Gastroesophageal sphincter (tissue), 4 donors: ENCODE measurements at places on chromosomes 13 and 19. TPM values are rescaled to one million over a fixed set of nuclear protein-coding genes. Genes with fewer than 3 reads are reported as not detected.

Gene SLC15A1
- total RNA-seq: not detected

Gene DNAAF3
- total RNA-seq: not detected

Gene COX7A1
- total RNA-seq: 50.4 TPM

- ATAC-seq: no peak
These were observed 656 bp upstream of the C3 start for GRCh38 chr19:6721138-6721474.

DNA sequence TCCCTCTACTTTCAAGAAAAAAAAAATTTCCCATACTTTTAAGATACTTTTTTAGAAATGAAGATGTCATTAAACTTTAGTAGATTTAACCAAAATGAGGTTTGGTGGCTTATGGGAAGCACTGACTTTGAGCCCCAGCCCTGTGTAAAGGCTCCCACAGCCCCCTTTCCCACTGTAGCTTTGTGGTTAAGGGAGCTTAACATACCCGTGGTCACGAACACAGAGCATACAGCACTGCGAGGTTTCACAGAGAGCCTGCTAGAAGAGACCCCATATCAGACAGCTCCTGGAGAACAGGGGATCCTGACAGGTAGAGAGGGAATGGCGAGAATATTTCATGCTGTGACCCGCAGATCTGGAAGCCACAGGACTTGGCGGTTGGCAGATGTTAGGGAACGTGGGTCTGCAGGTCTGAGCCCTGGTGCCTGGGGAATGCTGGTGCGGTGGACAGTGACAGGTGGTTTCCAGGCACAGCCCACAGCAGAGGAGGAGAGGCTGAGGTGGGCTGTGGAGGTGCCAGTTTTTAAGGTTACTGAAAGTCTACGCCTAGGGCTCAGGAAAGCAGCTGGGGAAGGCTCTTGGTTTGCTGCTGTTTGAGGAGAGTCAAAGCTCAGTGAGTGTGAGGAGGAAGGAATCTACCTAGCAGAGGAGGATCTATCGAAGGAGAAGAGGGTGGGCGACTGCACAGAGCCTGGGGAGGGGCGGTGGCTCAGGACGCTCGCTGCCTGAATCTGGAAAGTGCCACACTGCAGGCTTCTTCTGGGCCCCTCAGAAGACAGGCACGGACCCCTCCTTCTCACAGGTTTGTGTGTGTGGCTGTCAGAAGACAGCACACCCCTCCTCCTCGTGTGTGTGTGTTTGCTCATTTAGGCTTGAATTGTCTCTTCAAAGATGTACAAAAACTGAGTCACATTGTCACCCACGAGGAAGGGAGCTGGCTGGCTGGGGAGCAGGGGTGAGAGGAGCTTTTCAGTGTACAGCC lies 49.9 kb downstream of the SLC7A9 start:
- no peak for ATAC-seq

GRCh38 chr19:14091081-14091812 lies 696 bp upstream of the SAMD1 start:
- peak; percentile 90 for ATAC-seq

DNA sequence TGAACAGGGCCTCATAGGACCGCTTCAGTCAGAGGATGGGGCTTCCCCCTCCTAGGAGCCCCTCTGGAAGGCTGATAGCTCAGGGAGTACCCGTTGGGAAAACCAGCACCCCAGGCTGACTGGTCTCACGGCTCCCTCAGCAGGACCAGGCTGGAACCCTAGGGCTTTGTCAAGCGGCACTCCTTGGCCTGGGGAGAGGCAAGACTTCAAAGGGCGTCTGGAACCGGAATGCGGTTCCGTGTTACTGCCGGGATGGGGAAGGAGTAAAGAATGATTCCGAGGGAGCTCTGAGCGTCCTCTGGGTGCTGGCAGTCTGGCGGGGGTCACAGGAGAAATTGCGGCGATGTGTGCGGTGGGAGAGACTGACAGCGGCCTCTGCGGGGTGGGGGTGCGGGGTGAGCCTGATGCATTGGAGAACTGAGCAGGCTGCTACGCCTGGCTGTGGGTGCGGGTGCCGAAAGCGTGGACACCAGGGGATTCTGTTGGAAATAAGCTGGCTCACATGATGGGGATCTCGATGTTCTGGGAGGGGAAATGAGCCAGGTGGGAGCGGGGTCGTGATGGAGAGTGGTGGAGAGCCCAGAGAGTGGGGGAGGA lies 1.9 kb downstream of the COX6B2 start:
- ATAC-seq: no peak

- ATAC-seq: no peak
These were observed 396.9 kb downstream of the MYO16 start for GRCh38 chr13:109026266-109026665.

- no peak for ATAC-seq
These were observed 216.3 kb downstream of the SLITRK6 start for GRCh38 chr13:85582890-85583289.

- no peak for ATAC-seq
These were observed 6.0 kb upstream of the ZNF765 start for GRCh38 chr19:53388904-53389303.

DNA sequence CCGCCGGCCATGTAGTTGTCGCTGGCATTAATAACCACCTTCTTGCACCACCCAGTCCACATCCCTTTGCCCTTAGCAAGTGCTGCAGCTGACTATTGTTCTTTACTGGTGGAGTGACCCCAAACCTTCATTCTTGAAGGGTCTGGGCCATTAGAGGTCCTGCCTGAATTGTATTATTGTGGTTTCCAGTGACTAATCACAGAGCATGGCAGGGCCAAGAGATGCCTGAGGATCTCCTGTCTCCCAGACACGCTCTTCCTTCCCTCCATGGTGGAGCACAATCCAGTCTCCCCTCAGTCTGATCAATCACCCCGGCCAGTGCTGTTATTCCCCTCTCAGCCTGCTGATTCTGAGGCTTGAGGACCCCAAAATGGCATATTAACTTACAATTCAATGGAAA lies 39.0 kb downstream of the C1QTNF9 start:
- ATAC-seq: no peak

DNA sequence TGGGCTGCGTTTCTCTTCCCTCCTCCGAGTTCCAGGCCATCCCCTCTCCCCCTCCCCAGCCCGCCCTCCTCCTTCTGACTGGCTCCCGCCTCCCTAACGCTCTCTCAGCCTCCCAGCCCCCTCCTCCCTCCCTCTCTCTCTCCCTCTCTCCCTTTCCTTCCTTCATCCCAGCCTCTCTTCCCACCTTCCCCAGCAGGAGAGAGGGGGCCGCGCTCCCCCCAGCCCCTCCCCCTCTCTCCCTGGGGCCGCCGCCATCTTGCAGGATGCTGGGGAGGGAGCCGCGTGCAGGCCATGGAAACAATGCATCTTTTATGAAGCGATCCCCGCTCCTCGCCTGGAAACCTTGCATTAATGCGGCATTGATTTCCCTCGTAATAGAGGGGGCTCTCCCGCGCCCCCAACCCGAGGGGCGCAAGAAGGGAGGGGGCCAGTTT lies 42.6 kb upstream of the ADGRL1 start:
- peak; percentile 63 for ATAC-seq

GRCh38 chr19:7959211-7959610 lies 15.7 kb upstream of the TIMM44 start:
- ATAC-seq: no peak

DNA sequence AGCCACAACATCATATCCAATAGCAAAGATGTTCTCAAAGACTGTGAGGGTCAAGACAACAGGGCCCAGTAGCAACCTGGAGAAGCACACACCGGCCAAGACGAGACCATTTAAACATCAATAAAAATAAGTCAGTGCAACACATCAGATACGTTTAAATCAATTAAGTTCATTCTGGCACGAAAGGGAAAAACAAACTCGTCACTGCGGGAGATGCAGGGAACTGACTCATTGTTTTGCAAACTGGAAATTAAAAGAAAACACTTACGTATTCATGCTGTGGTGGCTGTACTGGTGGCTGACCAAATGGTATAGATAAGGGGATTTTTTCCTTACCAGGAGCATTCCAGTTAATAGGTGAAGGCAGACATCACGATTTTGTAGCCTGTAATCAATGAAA lies 26.3 kb upstream of the SLC15A1 start:
- ATAC-seq: no peak
